T-cell (primary cell): ENCODE measurements at places on chromosomes 6 and 20.

- DNase-seq = no peak
Measured at GRCh38 chr20:59147586-59147985, 16.0 kb upstream of the ZNF831 start.

GRCh38 chr6:40755046-40755681 lies 168.0 kb upstream of the LRFN2 start:
- DNase-seq = no peak

GRCh38 chr6:151847064-151847463 lies 39.6 kb downstream of the ESR1 start:
- DNase-seq = no peak

GRCh38 chr6:115137910-115138309 lies 795.1 kb upstream of the HS3ST5 start:
- DNase-seq = no peak

- DNase-seq = no peak
Measured at GRCh38 chr6:43911354-43912115, 141.5 kb downstream of the VEGFA start.

DNA sequence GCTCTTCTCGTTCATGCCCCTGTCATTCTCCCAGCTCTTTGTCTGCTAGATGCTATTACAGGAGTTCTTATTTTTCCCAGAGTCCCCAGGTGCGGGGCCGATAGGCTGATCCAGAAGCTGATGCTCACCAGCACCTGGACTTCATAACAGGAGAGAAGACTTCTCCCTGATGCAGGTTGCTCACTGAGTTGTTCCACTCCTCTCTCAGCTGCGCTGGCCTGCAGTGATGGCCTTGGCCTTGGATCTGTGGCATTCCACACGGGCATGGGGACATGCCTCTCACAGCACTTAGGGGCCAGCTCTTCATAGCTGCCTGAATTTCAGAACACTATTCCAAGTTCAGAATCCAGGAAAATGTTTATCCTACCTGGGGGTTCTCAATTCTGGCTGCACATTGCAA lies 7.1 kb upstream of the TXNDC5 start:
- no peak for DNase-seq

DNA sequence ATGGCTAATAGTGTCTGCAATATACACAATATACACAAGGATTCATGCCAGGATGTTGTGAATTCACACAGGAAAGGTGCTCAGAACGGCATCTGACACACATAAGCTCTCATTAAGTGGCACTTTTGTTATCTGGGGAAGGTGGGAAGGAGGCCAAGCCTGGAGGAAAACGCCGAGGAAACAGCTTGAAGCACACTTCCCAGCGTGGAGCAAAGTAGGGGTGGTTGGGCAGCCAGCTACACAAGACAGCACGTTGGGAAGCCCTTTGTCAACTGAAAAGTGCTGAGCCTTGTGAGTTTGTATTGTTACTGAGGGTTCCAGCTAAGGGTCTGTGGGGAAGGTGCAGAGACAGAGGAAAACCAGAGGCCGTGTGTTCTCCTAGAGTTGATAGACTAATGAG lies 181.0 kb downstream of the ZMYND8 start:
- DNase-seq = no peak

GRCh38 chr20:53085720-53086119 lies 113.6 kb downstream of the TSHZ2 start:
- no peak for DNase-seq

DNA sequence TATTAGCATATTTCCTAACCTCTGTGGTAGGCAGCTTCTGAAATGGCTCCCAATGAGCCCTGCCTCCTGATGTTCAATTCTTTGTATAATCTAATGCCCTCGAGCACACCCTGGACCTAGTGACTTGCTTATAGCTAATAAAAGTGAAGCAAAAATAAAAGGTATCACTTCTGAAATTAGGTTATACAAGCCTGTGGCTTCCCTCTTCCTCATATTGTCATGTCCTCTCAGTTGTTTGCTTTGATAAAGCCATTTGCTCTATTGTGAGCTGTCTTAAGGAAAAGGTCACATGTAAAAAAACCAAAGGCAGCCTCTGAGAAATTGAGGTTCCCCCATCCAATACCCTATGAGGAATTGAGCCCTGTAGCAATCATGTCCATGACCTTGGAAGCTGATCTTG lies 442.1 kb upstream of the ADGRB3 start:
- DNase-seq = no peak

GRCh38 chr20:44743080-44743701 lies 2.5 kb upstream of the KCNK15 start:
- DNase-seq = no peak

GRCh38 chr20:19849341-19850197 lies 91.5 kb downstream of the RIN2 start:
- DNase-seq = no peak

DNA sequence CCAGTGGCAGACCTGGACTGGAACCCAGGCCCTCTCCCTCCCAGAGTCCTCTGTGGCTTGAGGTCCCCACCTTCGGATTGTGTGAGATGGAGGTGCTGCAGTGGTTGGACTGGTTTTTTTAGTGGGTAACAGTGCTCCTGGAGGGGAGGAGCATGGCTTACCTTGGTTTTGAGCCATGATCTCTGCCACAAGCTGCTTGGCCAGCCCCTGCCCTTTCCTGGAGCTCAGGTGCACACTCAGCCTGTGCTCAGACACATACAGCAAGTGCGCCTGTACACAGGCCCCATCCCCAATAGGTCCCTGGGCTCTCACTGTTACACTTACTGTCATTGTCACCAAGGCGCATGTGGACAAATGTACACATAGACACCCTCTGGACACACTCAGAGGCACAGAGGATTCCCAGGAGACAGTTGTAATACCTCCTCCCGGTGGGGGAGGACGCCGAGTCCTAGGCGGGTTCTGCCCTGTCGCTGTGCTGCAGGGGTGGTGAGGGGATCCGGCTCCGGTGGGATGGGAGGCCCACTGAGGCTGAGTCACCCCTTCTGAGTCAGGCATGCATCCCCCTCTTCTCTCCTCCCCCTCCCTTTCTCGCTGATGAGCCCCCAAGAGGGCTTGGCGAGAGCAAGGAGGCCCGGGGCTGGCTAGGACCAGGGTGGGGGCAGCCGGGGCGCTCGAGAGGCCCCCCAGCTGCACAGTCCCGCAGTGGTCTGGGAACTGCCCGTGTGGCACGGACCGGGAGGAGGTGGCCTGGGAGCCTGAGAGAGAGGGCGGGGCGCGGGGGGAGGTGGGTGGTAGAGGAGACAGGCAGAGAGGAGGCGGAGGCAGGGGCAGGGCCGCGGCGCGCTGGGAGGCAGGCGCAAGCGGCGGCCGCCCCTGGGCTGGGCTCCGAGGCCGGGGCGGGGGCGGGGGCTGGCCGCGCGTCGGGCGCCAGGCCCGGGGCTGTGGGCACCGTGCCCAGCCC lies 522 bp upstream of the EPB41L1 start:
- DNase-seq = peak; percentile 33
